Activated T-helper 1 cell treated with Interleukin-2 at 50 U/mL for 16 hours (primary cell): ENCODE measurements at places on chromosomes 2 and 18.

DNA sequence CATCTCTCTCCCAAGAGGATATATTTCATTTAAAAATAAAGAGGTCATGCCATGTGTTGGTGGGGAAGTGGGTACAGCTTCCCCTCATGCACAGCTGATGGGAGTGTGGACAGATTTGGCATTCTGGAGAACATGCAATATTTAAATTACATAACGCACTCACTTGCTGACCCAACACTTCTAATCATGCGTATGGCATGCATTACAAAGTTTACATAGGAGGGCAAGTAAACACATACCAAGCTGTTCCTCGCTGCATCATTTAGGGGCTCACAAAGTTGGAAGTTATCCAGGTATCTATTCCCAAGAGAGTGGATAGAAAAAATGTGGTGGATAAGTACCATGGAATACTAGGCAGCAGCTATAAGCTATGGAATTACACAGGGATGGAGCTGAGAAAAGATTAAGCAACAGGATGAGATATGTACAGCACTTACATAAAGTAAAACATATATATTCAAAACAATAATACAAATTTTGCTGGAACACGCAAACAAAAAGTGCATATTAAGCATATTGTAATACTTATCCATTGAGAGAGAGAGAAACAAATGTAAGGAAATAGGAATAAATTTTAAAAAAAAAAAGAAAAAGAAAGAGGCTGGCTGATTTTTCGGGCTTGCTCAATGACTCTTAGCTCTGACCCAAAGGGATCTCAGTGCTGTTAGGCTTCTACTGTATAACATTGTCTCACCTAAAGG is 11.0 kb downstream of the CYP1B1 start:
- no peak for DNase-seq

DNA sequence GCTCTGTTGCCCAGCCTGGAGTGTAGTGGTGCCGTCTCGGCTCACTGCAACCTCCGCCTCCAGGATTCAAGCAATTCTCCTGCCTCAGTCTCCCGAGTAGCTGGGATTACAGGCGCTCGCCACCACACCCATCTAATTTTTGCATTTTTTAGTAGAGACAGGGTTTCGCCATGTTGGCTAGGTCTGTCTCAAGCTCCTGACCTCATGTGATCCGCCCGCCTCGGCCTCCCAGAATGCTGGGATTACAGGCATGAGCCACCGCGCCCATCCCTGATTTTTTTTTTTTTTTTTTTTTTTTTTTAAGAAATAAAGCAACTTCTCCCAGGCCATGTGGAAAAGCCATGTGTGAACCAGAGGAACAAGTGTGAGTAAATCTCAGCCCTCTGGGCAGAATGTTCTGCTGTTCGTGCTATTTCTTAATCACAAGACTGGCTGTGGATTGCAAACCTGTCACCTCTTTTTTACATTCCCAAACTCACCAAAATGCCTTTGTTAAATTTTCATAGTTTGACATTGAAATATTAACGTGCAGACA is 6.4 kb upstream of the SH3BP4 start:
- DNase-seq: no peak

DNA sequence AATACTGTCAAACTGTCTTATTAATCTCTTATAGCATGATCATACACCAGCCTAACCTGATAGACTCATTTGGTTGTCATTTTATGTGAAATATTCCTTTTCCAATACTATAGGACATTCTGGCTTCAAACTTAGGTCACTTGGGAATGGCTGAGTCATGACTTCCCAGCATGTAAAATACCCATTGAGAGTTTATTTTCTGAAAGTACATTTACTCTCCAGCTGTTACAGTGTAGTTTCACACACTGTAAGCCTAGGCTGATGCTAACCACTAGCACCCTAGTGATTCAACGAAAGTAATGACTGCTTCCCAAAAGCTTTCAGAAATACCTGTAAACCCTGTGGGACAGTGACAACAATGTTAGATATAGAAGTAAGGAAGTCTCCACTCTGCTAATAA is 93.8 kb downstream of the FIGN start:
- DNase-seq: no peak

- DNase-seq: no peak
Observed at GRCh38 chr2:193743089-193743488, 1548.4 kb upstream of the TMEFF2 start.

DNA sequence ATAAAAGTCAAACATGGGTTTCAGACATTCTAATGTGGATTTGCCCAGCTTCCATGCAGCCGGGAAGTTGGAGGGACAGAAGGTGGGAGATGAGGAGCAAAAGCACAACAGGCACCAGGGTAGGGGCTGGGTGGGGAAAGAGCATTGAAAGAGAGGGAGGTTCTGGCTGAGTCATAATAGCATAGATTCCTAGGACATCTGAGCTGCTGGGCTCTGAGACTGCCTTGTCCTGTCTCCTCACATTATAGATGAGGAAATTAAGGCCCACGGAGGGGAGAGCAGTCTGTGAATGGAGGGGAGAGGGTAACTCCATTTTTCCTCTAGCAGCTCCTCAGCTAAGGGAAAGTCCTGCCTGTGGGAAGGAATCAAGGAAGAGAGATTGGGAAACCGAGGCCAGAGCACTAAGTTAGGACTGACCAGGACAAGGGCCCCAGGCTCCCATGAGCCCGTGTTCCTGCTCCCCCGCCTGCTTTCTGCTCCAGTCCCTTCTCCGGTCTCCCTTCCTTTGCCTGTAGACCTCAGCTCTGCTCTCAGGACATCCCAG is 26.2 kb downstream of the SH2D6 start:
- no peak for DNase-seq

- no peak for DNase-seq
Observed at GRCh38 chr2:189285962-189286645, 106.5 kb upstream of the COL5A2 start.

- DNase-seq: no peak
Observed at GRCh38 chr18:9283791-9284190, 50.8 kb upstream of the TWSG1 start.

- no peak for DNase-seq
Observed at GRCh38 chr2:156695020-156695419, 258.8 kb downstream of the GPD2 start.

DNA sequence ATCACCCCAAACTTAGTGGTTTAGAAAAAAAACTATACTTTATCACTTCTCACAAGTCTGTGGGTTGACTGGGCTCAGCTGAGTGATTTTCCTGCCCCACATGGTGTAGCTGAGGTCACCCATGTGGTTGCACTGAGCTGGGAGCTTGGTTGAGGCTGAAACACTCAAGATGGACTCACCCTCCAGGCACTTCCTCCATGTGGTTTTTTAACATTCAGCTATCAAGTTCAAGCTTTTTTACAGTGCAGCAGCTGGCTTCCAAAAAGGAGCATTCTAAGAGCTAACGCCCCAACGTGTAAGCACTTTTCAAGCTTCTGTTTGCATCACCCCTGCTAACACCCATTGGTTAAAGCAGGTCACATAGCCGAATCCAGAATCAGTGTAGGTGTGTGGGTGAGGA is 105.9 kb upstream of the CREB1 start:
- DNase-seq: no peak

DNA sequence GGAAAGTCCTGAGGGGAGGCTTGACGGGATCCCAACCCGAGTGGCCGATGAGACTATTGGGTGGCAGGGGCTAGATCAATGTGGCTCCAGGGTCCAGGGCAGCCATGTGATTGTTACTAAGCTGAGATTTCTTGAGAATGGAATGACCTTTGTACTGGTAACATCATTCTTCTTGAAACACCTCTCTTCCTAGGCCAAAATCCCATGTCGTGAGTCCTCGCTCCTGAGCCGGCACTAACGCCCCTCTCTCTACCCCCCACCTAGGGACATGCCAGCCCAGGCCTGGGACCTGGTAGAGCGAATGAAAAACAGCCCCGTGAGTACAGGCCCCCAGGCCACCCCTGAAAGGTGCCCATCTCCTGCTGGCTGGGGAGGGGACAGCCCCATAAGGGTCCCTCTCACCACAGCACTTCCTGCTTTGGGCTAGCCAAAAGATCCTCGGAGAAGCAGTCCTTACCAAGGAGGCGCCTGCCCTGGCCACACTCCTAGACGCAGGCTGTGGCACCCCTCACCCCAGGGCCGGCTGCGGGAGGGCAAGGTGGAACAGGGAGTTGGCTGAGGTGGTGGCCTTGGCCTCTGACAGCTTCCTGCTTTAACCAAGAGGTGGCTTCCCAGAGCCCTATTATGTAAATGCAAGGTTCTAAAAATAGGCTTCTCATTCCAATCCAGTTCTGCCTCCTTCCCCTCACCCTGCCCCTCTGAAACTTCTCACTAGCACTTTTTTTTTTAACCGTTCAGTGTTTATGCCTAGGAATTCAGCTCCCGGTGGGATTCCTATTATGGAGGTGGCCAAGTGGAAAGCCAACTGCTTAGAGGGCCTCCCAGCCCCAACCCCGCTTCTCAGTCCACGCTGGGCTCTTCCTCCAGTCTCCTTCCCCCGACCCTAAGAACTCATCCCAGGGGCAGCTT is 126.6 kb upstream of the PPP1CB start:
- peak; percentile 35 for DNase-seq

GRCh38 chr2:19607931-19608771 is 249.7 kb upstream of the OSR1 start:
- no peak for DNase-seq

DNA sequence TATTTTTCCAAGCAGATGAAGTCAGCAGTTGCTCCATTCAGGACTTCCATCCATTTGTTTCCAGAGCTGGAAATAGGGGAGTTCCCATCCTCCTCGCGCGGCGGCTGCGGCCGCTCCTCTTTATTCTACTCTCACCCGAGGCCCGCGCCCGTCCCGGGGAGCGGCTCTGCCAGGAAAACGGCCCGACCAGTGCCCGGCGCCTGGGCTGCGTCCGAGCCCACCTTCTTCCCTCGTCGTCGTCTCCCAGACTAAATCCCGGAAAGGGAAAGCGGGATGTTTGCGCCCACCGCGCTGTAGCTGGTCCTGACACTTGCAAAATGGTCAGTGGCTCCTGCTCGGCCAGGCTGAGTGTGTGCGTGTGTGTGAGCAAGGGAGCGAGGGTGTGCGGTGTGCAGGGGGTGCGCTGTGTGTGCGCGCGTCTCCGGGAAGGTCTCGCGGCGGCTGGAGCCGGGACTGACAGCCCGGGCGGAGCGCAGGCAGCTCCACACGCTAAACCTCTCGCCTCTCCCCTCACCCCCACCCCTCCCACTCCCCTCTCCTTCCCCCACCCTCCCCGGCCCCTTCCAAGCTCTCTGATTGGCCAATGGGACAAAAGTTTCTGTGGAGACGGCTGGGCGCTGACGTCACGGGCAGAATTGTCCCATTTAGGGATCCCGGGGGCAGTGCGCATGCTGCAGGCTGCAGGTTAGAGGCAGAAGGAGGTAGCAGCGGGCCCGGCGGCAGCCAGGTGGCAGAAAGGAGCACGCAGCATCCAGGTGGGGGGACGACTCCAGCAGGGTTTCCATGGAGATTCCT is at the start of gene NOL4:
NOL4 (minus strand) TSS at position 491 of the 795 bp plus-strand sequence. CDS start 1,660 bp downstream, outside the sequence.
- DNase-seq: no peak

DNA sequence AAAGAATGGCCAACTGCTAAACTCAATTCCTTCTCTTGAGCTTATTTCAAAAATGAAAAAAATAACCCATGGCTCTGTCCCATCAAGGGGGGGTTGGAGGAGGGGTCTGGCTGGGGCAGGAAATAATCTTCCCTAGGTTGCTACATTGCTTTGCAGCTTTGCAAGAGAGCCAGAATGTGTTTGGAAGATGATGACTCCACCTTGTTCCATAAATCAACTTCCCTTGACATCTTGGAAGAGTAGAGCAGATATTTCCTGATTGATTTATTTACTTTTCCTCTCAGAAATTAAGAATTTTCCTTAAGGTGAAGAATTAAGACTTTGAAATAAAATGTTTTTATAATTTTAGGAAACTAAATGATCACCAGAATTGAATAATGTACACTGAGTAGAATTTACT is 41.3 kb downstream of the ESCO1 start:
- no peak for DNase-seq

- DNase-seq: no peak
Observed at GRCh38 chr2:24792542-24792873, 683 bp downstream of the PTRHD1 start.

DNA sequence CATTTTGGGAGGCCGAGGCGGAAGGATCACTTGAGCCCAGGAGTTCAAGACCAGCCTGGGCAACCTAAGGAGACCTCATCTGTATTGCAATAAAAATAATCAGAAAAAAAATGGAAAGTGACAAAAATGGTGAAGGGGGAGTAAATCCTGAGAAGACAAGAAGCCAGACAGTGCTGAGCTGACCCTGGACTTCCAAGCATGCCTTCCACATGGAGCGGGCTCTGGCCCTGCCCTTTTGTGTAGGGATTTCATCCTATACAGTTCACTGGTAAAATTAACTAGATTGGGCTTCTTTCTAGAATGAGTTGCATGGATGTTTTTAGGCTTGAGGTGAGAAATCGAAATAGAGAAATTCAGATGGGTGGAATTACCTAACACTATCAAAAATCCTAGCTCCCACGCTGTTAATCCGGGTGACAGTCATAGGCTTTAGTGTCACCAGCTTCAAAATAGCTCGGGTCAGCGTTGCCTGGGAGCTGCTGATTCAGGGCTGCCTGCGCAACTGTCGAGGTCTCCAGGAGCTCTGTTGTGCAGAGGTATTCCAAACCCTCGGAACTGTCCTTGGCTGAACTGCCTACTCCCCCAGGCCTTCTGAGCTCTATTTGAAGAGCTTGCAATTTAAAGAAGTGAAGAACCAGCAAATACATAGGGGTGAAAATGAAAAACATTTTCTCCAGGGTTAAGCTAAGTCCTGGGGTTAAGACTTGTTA is 21.5 kb upstream of the ZNF532 start:
- no peak for DNase-seq

DNA sequence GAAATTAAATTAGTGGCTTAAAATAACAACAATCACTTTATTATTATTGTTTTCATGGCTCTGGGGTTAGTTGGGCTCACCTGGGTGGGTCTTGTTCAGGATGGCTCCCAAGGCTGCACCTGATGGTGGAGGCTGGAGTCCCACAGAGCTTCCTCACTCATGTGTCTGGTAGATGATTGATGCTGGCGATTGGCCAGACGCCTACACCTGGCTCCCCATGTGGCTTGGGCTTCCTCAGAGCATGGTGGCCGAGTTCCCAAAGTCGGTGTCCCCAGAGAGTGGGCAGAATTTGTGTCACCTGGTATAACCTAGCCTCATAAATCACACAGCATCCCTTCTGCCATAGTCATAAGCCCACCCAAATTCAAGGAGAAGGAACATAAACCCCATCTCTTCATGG is 18.2 kb downstream of the DBI start:
- no peak for DNase-seq

DNA sequence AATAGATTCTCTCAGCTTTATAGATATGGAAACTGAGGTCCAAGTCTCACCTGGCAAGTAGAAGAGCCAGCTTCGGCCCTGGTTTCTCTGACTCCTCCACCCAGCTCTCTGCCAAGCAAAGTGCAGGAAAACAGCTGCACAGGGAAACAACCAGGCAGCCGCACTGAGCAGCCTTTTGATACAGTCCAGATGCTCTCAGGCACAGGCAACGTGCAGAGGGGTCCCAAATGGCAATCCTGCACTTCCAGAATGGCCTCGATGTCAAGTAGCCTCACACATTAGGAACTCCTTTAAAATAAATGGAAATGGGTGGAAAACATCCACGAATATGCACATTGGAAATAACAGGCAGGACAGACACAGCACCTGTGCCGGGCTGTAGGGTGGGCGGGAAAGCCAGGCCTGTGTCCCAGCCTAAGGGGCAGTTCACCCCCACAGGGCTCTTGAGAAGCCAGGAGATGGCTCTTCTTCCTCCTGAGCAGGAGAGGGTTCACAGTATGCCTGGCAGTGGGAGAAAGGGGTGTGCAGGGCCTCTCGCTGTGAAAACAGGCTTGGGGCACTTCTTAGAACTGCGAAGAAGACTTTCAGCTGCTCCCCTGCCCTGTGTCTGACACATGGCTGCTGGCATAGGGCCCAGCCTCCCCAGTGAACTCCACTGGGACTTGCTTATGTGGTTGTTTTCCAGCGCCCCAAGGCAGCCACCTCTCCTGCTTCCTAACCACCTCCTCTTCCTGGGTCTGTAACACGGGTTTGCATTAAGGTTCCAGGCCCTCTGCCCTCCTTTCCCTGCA is 63.9 kb upstream of the TUBA3E start:
- DNase-seq: no peak
